Right hindlimb (tissue), 1 donor: ENCODE measurements at places on chromosomes 6 and 20.

GRCh38 chr20:3911956-3912355 is 22.8 kb downstream of the PANK2 start:
- DNase-seq, result no peak

GRCh38 chr6:15504581-15505350 is 158.1 kb downstream of the DTNBP1 start:
- DNase-seq, result peak; percentile 92

DNA sequence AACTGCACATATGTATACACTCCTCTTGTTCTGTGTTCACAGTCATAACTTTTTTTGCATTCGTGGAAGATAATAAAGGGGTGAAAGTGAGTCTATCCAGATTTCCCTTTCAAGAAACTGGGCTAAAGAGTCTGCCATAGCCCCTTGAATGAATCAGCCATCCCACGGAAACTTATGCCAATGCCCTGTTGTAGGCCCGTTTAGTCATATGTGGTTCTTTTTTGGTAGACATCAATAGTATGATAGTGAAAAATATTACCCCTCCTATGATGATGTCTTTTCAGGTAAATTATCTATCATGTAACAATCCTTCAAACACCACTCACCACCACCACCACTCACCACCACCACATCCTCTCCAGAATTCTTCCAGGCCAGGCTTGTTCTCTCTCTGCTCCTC is 99.9 kb upstream of the MYLIP start:
- DNase-seq, result no peak

DNA sequence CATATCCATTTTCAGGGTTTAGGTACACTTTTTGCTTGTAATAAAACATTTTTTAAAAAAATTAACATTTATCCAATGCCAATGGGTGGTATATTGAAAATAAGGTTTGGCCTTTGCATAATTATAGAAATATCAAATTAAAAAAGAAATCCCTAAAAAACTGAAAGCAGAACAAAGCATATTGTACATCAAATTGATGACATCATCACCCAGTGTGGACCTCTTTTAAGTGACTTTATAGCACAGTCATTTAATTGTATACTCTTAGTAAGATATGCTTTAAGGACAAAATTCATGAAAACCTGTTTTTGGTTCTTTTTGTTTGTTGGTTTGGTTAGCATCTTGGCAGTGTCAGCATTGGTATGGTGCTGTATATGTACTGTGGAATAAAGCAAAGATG is 1.4 kb upstream of the EEF1E1 start:
- no peak for DNase-seq

DNA sequence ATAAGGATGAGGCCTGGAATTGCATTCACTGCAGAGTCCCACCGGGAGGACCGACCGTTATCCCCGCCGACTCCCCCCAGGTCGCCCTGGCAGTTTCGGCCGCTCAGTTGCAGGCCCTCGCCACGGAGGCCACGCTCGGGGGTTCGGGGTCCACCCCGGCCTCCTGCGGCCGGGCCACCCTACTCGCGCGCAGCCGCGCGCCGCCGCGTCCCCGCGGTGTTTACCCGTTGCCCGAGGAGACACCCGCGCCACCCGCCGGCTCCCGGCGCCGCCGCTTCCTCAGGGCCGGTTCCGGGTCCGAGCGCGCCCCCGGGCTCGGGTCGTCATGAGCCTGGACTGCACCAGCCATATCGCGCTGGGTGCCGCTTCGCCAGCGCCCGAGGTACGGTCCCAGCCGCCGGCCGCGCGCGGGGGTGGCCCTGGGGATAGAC is at the start of gene CCDC170:
TSS of gene CCDC170 (plus strand) at position 214 of the 431 bp plus-strand sequence. CDS start at position 326, 112 bp downstream.
- peak; percentile 68 for DNase-seq

DNA sequence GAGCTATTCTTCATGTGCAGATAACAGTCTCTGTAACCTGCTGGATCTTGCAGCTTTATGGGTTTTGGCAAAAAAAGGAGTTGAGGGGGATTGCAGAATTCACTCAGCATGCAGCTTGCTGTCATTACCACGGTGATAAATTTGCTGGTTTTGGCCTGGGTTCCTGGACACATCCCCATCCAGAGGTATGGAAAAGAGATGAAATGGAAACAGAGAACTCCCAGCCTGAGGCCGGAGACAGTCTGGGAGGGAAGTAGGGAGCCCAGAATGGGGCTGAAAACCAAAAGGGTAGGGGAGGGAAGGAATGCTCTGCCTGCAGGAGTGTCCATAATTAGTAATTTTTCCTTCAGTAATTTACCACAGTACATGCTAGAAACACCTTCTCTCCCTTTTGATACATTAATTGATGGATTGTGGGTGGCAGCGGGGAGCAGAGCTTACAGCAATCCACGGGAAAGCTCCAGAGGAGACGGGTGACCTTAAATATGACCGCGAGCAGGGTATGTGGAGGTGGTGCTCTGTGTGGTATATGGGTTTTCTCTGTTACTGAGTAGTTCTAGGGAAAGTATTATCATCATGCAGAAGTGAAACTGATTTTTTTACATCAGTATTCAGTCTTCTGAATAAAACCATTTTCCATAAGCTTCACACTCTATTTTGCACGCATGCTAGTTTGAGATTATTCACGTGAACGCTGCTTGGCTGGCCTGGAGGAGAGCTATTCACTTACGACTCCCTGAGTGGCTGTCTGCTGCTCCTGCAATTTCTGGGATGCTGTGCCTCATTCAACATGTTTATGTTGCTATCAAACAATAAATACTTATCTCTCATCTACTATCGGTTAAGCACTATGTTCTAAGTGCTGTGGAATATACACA is 66.3 kb upstream of the KCNK16 start:
- DNase-seq, result peak; percentile 88

DNA sequence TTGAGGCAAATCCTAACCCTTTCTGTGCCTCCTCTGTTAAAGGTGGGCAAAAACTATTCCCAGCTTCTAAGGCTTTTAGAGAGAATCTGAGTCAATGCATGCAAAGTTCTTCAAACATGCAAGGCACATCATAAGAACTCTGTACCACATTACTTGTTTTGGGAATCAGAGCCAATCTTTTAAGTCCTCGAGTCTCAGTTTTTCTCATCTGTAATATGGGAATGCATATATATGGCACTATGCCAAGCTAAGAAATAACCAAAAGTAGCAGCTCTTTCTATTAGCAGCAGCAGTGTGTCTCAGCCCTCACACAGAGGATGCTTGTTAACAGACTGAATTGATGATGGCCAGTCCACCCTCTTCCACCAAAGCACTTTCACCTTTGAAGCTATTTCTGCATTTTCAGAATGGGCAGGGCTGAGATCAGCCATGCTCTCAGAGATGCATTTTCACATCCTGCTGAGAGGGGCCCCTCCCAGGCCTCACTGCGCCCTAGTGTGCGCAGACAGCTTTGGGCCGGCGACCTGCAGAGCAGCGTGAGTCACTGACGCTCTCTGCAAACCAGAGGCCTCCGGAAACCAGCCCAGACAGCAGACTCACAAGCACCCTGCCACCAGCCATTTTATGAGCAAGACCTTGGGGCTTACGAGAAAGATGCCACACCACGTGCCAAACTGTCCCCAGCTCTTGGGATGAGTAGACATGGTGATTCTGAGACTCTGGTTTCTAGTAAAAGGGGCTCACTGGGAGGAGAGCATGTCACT is 138.0 kb downstream of the NFATC2 start:
- no peak for DNase-seq

DNA sequence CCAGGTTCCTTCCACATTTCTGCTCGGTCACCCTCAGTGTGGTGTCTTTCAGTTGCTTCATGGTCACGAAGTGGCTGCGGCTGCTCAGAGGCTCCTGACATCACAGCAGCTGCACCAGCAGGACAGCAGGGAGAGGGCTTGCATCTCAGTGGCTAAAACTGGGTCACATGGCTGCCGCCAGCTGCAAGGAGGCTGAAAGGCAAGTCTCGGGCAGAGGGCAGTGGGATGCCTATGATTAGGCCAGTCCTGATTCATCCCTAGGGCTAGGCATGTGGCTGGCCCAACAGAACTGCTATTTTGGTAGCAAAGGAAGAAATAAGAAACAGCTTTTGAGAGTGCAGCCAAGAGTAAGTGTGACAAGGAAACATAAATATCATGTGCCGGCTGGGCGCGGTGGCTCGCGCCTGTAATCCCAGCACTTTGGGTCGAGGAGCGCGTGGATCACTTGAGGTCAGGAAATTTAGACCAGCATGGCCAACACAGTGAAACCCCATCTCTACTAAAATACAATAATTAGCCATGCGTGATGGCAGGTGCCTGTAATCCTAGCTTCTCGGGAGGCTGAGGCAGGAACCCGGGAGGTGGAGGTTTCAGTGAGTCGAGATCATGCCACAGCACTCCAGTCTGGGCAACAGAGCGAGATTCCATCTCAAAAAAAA is 46.6 kb downstream of the RBM38 start:
- DNase-seq, result no peak

GRCh38 chr20:53224851-53225250 is 252.7 kb downstream of the TSHZ2 start:
- no peak for DNase-seq

DNA sequence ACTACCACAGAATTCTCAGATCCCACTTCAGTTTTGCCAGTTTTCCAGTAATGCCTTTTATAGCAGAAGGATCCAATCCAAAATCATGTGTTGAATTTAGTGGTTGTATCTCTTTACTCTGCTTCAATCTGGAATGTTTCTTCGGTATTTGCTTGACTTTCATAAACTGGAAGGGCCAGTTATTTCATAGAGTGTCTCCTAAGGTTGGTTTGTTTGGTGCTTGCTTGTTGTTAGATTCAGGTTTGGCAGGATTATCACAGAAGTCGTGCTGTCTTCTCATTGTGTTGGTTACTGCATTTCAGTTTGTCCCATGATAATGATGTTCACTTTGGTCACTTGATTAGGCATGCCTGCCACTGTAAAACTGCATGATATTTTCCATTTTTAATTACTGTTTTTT is 45.7 kb downstream of the TMEM200A start:
- DNase-seq, result no peak

GRCh38 chr6:33854572-33855030 is 50.8 kb upstream of the MLN start:
- peak; percentile 51 for DNase-seq

DNA sequence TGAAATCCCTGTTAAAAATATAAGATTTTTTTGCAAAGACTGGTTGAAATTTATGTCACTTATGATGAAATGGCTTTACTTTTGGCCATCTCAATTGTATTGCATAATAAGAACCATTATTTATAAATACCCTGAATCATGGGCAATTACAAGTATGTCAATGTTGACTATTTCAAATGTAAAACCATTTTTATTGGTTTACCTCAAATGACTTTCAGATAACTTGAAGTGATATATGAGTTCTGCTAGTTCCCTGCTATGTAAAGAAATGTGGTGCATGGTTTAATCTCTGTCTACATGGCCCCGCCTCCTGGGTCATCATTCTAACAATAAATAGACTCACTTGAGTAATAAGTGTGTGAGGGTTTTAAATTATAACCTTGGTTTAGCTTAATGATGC is 275.6 kb upstream of the PREP start:
- no peak for DNase-seq

DNA sequence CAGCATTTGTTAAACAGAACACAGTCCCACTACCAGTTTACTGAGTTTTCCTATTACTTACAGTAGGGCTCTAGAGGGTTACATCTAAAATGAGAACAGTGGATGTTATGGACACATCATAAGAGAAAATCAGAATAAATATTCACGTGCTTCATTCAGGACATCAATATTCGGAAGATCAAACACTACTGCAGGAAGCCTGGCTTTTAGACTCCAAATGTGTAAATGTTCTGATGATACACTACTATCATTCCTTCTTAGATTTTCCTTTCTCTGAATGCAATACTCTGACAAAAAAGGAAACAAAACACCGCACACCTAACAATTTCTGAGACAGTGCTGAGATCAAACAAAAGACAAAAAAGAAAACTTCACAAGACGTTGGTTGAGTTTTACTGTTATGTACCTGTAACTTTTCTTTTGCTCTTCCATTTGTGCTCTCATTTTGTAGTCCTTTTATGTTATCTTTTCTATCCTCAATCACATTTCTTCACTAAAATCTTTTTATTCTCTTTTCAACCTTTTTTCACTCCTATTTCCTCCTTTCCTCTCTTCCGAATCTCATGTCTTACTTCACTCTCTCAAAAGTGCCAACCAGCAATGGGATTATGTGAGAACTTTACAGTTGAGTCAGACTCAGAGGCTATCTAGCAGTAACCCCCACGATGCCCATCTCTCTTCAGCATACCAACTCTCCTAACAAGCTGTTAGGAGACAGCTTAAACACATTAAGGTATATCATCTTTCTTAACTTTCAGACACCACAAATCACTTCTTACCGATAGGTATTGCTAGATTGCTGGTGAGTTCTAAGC is 1.7 kb downstream of the FAM184A start:
- DNase-seq, result no peak

GRCh38 chr6:109226353-109226752 is 131.0 kb downstream of the CEP57L1 start:
- no peak for DNase-seq

DNA sequence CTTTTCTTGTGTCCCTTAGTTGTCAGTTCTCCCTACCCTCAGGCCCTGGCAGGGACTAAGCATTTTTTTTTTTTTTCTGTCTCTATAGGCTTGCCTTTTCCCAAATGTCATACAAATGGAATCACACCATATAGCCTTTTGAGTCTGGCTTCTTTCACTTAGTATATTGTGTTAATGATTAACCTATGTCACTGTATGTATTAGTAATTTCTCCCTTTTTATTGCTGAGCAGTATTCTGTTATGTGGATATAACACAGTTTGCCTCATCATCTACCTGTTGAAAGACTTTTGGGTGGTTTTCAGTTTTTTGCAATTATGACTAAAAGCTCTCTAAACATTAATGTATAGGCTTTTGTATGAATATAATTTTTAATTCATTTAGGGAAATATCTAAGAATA is 16.0 kb upstream of the FBXO30 start:
- DNase-seq, result no peak

GRCh38 chr6:2875359-2876191 is 27.5 kb downstream of the SERPINB9 start:
- peak; percentile 58 for DNase-seq

DNA sequence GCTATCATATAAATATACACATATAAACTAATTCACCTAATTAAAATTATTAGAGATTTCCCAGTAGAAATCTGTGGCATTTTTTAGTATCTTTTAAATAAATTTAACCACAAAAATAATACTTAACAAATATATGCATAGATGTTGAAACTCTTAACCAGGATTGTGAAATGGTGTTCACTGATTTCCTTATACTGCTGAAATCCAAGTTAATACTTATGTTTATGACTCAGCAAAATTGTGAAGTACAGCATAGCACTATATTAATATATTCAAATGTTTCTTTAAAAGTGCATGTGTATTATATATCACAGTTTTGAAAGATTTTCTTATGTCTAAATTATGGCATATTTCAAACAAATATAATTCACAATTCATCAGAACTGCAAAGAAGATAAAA is 328.2 kb upstream of the MANEA start:
- no peak for DNase-seq

- peak; percentile 81 for DNase-seq
Measured at GRCh38 chr6:21596145-21596948, 2.8 kb downstream of the SOX4 start.
